ENCODE measurements at places on chromosomes 12 and 14.
A peak's percentile ranks its signal among the peaks of the same experiment; 100 is the strongest.

DNA sequence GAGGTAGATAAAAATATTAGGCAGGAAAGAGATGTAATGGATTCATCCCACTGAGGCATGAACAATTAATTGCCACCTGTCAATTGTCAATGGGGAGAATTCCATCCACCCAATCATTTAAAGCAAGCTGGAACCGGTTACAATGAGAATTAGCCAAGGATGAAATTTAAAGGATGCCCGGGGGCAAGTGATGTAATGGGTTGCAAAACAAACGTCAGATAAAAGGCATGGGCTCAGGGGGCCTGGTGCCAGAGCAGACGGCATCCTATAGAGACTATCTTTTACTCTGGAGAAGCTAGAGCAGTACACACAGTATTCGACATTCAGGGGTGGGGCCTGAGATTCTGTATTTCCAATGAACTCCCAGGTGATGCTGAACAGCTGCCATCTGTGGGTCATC lies 80.5 kb upstream of the ZFP36L1 start:
- DNase-seq = no peak

DNA sequence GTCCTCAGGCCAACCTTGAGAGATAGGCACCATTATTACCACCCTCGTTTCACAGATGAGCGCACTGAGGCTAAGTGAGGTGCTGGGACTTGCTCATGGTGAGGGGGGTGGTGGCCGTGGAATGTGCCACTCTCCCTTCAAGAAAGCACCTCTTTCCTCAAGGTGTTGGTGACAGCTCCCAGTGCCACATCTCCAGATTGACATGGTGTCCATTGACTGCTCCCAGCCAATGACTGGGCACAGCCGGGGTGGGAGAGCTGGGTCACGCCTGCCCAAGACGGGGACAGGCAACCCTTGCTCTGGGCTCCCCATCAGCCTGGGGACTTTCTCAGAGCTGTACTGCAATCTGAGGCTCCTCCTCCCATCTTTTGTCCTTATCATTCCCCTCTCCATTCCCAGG lies 21.0 kb upstream of the MYL2 start:
- DNase-seq = no peak

- no peak for DNase-seq
These were observed 39.9 kb downstream of the LTBP2 start for GRCh38 chr14:74571901-74572725.

DNA sequence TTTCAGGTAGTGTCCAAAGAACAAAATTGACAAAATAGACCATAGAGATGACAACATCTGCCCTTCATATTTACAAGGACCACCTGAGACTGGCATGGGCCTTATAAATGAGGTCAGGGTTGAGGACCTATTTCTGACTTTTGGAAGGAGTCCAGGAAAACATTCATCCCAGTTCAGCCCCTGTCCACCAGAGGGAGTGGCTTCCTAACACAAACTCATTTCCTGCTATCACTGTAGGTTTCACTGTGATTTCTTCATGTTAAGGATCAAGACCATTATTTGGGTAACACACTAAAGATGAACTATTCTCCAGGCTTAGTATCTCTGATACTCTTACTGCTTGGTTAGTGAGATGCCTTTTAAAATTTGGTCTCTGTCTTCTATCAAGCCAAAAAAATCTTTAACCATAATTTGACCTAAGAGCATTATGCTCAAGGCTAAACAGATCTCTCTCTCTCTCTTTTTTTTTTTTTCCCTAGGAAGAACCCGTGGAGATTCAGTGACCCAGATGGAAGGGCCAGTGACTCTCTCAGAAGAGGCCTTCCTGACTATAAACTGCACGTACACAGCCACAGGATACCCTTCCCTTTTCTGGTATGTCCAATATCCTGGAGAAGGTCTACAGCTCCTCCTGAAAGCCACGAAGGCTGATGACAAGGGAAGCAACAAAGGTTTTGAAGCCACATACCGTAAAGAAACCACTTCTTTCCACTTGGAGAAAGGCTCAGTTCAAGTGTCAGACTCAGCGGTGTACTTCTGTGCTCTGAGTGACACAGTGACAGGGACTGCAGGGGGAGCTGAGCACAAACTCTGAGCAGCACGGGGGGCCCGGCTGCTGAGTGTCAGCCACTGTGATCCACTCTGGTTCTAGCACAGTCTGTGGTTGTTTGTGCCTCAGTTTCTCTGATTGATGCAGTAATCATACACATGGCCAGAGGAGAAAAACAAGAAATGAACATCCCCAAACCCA lies 267.6 kb upstream of the OR4E1 start:
- DNase-seq = no peak

GRCh38 chr12:115349711-115350110 lies 665.7 kb upstream of the TBX3 start:
- DNase-seq = no peak

GRCh38 chr14:51951656-51952055 lies 37.7 kb upstream of the RTRAF start:
- no peak for DNase-seq

- DNase-seq = no peak
These were observed 50.4 kb downstream of the GXYLT1 start for GRCh38 chr12:42094277-42094676.

- DNase-seq = peak; percentile 79
These were observed 21.9 kb upstream of the ZFP36L1 start for GRCh38 chr14:68814539-68815297.

DNA sequence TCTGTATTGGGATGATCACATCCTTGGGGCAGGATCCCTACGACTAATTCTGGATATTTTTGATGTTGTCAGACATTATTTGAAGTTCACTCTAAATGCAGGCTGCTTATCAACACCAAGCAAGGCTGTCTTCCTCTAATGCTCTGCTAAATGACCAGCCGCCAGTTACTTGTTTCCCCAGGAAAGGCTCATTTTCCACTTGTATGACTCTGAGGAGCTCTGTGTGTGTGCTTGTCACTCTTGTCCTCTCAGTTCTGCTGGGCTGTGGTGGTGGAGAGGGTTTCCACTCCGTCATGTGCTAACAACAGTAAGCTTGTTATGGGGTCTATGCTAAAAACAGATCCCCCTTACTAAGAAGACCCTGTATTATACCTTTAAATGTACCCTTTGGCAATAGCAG lies 42.1 kb downstream of the ATL1 start:
- DNase-seq = no peak

GRCh38 chr14:98953551-98954348 lies 318.2 kb downstream of the BCL11B start:
- peak; percentile 89 for DNase-seq

- peak; percentile 94 for DNase-seq
These were observed 1.3 kb upstream of the TEDC1 start for GRCh38 chr14:105489542-105490266.

- no peak for DNase-seq
These were observed 8.1 kb upstream of the TEX22 start for GRCh38 chr14:105389976-105390848.

DNA sequence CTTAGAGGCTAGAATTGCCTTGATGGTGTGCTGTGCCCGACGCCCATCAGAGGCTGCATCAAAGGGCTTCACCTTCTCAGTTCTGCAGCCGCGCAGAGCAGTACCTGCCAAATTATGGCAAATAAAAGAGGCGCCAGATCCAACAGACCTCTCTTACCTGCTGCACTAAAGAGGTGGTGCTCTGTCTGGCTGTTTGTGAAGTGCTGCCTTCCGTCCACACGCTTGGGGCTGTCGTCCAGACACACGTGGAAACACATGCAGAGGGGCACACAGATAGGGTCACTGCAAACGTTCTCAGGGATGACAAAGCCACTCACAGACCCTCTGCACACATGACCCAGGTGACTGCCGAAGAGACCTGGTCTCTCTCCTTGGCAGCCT lies 617.5 kb downstream of the VRK1 start:
- DNase-seq = no peak
